CD4-positive, alpha-beta T cell treated with Interleukin-6 at 100 ng/mL for 8 hours (primary cell): ENCODE measurements at places on chromosomes 11 and 22.

DNA sequence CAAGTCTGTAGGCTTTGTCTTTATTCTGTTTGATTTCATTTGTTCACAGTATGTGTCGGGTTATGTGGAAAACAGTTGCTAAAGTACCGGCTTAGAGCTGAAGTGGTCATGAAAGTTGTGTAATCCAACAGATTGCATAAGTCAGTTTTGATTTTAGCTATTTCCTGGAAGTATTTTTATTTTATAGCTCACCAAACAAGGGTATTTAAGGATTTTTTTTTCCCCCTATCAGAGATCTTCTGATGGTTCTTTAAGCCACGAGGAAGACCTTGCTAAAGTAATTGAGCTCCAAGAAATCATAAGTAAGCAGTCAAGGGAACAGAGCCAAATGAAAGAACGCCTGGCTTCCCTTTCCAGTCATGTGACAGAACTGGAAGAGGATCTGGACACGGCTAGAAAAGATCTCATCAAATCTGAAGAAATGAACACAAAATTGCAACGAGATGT lies 55.9 kb downstream of the PPFIA1 start:
- no peak for DNase-seq

DNA sequence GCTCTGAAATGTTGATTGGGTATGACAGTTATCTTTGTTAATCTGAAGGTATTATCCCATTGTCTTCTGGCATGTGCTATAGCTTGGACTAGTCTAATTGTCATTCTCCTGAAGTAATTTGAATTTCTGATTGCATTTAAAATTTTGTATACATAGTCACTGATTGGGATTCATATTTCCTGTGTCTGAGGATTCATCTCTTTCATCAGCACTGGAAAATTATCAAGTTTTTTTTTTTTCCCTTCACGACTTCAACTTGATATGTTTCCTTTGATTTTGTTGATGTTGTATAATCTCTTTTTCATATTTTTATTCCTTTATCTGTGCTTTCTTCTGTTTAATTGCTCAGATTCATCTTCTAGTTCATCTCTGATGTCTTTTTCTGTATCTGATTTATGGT lies 104.1 kb downstream of the DDX10 start:
- no peak for DNase-seq

DNA sequence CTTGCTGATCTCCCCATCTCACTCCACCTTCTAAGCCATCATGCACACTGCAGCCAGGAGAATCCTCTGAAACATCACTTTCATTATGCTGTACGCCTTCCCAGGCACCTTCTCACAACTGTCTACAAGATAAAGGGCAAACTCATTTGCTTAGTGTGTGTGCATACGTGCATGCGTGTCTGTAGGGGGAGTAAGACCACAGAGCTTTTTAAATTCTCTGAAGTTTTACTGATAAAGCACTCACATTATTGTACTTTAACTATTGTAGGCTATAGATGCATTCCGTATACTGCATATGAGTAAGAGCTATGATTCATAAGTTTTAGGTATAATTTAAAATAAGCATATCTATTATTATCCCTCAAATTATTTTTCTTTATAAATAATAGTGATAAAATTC lies 15.3 kb upstream of the ANKK1 start:
- no peak for DNase-seq

DNA sequence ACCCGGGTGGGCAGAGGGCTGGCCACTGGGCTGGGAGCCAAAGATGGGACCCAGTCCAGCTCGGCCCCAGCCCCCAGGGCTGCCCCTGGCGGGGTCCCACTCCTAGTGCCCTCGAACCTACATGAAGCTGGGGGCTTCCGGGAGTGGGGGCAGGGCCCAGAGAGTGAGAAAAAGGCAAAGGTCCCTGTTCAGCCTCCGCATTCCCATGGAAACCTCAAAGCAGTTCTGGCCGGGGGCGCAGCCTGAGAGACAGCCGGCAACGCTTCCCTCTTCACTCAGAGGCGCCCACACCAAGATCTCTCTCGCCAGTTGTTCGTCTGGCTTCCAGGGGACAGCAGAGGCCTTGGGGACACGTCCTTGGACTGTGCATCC lies 22.4 kb upstream of the ARHGAP8 start:
- no peak for DNase-seq

GRCh38 chr11:102891736-102892135 lies 17.0 kb upstream of the MMP12 start:
- no peak for DNase-seq

- DNase-seq: no peak
Observed at GRCh38 chr22:45185718-45186514, 22.2 kb downstream of the NUP50 start.

DNA sequence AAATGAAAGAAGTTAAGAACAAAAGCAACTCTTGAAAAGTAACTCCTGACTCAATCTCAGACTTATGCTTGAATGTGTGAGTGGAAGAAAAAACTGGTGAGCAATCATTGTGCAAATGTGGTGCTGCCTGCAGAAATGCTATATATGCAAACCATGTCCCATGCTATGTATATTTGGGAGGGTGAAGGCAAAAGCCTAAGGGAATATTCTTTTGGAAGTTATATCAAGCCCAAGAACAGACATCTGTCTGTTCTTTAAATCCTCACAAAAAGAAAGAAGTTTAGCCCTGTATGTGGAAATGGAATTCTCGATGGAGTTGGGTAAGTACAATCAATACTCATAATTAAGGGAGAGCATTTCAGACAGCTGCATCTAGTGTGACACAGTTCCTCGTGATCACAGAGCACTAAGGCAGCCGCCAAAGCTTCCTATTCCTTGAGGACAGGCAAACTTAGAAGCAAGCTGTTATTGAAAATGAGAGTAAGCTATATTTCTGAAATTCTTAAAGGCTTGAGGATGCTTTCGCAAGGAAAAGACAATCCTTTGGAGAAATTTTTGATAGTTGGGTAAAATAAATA lies 406.5 kb upstream of the CHORDC1 start:
- no peak for DNase-seq

DNA sequence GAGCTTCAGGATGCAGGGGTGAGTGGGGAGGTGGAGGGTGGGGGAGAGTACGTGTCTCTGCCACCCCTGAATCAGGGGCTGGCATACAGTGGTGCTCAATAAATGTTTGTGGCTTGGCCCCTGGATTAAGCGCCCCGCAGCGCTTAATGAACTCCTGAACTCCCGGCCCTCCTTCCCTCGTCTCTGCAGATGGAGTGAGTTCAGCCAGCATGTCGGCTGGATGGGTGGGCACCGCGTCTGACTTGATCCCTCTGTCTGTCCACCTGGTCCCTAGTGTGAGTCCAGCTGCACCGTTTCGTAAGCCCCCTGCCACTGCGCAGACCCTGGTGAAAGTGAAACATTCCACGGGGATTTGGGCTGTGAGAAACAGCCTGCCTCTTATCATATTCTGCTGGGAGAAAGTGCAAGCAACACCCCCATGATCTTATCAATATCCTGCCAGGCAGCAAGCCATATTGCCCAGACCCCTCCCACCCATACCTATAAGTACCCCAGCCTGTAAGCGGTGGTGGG lies 12.0 kb upstream of the MRGPRD start:
- no peak for DNase-seq

DNA sequence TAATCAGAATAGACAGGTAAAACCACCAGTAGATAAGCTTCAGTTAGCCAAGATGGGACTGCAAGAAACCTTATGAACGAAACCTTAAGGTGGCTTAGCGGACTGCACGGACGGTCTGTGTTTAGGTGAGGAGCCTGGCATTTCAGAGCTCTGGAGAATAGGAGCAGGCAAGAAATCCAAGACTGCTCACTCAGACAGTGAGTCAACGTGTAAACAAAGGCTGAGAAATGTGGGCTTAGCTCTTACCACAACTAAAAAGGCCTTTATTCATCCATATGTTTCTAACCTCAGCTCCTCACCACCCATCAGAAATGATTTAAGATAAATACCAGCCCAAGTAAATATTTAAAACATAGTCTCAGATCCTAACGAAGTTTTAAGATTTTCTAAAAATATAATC lies 657.7 kb downstream of the OPCML start:
- DNase-seq: no peak

GRCh38 chr22:44519886-44520285 lies 21.9 kb upstream of the RTL6 start:
- DNase-seq: no peak

- DNase-seq: no peak
Observed at GRCh38 chr22:24053481-24054226, 42.5 kb downstream of the CABIN1 start.

- DNase-seq: no peak
Observed at GRCh38 chr11:112615891-112616290, 345.3 kb upstream of the NCAM1 start.

DNA sequence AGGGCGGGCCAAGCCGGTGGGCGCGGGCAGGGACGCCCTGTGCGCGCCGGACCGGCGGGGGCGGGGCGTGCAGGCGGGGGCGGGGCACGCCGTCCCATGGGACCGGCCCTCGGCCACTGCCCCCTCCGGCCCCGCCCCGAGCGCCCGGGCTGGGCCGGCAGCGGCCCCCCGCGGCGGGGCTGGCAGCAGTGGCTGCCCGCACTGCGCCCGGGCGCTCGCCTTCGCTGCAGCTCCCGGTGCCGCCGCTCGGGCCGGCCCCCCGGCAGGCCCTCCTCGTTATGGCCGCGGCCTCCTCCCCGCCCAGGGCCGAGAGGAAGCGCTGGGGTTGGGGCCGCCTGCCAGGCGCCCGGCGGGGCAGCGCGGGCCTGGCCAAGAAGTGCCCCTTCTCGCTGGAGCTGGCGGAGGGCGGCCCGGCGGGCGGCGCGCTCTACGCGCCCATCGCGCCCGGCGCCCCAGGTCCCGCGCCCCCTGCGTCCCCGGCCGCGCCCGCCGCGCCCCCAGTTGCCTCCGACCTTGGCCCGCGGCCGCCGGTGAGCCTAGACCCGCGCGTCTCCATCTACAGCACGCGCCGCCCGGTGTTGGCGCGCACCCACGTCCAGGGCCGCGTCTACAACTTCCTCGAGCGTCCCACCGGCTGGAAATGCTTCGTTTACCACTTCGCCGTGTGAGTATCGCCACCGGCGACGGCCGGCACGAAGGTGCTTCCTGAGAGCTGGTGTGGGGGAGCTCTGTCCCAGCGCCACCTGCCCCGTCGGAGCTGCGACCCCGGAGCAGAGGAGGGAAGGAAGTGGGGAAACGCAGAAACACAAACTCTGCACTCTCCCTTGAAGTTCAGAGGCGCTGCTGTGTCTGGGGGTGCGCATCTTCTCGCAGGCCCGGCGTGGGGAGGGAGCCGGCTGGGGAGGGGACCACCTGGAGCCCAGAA lies at the start of gene KCNQ1:
Gene KCNQ1 (plus strand): TSS at position 188 of the 925 bp plus-strand sequence. CDS start 91 bp downstream, at position 279.
- DNase-seq: no peak

DNA sequence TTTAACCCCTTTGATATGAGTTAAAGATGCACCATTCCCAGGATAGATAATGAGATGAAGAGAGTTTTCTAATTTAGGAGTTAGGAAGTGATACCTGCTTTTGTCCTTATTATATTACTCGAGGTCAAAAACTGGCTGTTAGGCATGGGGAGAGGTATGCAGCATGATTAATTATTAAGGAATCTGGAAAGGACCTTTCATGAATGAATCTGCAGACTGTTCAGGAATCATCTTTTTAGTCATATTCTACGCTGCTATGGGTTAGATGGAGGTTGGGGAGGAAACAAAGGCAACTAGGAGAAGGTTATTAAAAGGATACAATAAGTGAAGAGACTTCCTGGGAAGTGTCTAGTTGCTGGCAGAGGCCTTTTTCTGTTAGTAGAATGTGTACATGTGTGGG lies 492.4 kb upstream of the CCDC90B start:
- DNase-seq: no peak

- no peak for DNase-seq
Observed at GRCh38 chr11:41716862-41717261, 257.4 kb upstream of the LRRC4C start.

GRCh38 chr11:27697679-27698275 lies 2.5 kb downstream of the BDNF start:
- no peak for DNase-seq

DNA sequence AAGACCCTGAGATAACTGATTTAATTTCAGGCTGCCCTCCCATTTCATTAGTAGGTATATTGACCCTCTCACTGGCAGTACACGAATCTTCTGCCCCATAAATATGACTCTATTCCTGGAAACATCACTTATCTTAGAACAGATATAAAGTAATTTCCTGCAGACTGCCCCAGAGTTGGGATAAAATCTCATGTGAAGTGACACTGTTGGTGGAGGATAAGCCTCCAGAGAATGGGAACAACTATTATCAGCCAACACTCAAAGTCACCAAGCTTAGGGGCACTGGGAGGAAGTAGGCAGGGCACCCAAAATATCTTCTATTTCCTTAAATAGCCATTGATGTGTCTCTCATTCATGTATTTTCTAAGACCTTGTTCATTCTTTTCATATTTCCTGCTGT lies 8.2 kb downstream of the OR51B5 start:
- no peak for DNase-seq

DNA sequence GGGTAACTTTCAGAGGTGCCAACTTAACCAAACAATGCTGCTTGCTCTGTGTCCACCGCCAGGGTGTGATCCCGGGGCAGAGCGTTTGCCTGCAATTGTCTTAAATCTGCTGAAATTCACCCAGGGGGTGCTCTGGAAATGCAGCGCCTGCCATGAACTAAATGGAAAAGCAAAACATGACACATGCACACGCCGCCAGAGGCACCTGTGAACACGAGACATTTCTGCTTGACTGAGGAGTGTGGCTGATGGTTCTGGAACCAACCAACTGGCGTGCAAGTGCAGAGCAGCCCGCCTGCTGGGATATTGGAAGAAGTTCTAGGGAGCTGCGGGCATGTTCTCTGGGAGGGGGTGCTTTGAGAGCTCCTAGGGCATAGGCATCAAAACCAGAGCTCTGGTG lies 30.4 kb downstream of the DSCAML1 start:
- no peak for DNase-seq

- DNase-seq: no peak
Observed at GRCh38 chr11:110329445-110329844, 33.0 kb upstream of the RDX start.

- DNase-seq: no peak
Observed at GRCh38 chr11:34601609-34602008, 19.3 kb upstream of the EHF start.

- peak; percentile 29 for DNase-seq
Observed at GRCh38 chr11:46560300-46560991, 33.4 kb downstream of the AMBRA1 start.

GRCh38 chr11:112903340-112903739 lies 57.9 kb upstream of the NCAM1 start:
- no peak for DNase-seq

- DNase-seq: no peak
Observed at GRCh38 chr11:29328961-29329441, 687.8 kb downstream of the KCNA4 start.

DNA sequence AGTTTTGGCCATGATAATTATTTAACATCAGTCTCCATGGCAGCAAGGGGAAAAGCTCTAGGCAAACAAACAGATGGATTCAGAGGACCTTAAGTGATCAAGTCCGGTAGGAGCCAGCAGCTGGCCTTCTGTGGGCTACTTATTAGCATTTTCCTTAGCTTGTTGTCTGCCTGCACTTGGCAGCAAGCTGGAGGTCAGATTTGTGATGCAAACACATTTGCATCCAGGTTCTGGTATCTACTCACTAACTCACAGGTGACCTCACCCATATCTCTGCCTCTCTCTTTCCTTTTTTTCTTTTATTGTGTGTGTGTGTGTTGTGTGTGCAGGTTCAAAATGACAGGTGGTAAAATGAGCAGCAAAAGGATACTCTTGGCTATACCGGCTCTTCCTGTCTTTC lies 32.3 kb downstream of the ARHGAP42 start:
- DNase-seq: no peak

- DNase-seq: no peak
Observed at GRCh38 chr11:132685174-132685611, 847.1 kb downstream of the OPCML start.

GRCh38 chr11:17351510-17352176 lies at the start of gene NCR3LG1:
NCR3LG1 (plus strand) TSS chr11:17351800; CDS start chr11:17351970, 170 bp downstream.
- peak; percentile 44 for DNase-seq

- no peak for DNase-seq
Observed at GRCh38 chr22:40620464-40621046, 16.0 kb downstream of the MRTFA start.
